ENCODE measurements at places on chromosomes 3 and 15.

DNA sequence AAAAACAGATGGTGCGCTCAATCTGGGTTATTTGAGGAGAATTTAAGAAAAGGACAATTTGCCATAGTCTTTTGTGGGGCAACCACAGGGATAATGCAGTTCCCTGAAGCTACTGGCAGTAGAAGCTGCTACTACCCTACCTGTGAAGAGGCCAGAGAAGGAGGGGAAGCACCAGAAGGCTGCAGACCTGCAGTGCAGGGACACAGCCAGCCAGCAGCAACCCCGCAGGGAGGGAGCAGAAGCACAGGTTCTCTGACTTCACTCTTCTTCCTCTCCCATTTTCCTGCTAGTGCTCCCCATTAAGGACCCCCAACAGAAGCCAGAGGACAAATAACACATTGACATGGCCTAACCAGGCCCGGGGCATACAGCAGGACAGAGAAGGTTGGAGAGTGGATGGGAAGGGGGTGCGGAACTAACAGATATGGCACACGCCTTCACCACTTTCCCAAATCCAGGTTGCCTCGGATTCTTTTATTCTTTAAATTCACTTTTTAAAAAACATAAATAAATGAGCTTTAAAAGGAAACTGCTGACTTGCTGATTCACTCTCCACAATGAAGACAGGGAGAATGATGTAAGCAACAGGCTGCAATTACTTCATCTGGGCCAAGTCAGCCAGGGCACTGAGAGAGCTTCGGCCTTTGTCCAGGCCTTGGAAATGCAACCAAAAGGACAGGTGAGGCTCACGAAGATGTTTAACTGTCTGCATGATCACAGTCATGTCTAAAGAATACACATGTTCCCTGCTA lies 30.1 kb downstream of the POPDC2 start:
- no peak for DNase-seq

GRCh38 chr3:56323986-56324420 lies 144.3 kb downstream of the ERC2 start:
- no peak for DNase-seq

DNA sequence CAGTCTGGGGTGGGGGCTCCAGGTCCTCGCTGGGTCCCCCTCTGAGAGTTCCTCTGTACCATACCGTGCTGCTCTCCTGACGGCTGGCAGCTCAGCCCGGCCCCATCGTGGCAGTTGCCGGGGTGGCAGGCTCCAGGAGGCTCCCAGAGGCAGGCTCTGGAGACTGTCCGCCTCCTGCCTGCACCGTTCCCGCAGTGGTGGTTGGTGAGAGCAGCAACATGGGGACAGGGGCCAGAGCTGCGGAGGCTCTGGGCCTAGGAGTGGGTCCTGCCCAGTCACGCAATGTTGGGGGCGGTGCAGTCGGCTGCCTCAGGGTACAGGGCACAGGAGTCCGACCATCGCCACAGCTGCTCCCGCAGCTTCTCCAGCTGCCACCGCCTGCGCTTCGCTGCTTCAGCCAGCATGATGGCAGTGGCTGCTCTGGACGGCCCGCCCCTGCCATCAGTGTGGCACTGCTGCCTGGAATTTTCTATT lies 492.7 kb downstream of the AGBL1 start:
- no peak for DNase-seq

DNA sequence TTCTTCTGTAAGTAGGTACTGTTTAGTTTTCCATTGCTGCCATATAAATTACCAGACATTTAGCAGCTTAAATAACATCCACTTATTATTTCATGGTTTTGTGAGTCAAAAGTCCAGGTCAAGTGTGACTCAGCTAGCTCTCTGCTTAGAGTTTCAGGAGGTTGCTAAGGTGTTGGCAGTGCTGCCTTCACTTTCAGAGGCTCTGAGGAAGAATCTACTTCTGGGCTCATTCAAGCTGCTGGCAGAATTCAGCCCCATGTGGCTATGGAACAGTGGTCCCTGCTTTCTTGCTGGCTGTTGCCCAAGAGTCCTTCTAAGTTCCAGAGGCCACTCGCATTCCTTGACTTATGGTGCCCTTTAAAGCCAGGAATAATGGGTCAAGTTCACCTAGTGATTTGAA lies 4.5 kb downstream of the CFAP44 start:
- DNase-seq: no peak

- DNase-seq: no peak
Observed at GRCh38 chr3:14338898-14339458, 63.4 kb upstream of the SLC6A6 start.

GRCh38 chr3:139642996-139643395 lies 34.8 kb downstream of the NMNAT3 start:
- DNase-seq: no peak

DNA sequence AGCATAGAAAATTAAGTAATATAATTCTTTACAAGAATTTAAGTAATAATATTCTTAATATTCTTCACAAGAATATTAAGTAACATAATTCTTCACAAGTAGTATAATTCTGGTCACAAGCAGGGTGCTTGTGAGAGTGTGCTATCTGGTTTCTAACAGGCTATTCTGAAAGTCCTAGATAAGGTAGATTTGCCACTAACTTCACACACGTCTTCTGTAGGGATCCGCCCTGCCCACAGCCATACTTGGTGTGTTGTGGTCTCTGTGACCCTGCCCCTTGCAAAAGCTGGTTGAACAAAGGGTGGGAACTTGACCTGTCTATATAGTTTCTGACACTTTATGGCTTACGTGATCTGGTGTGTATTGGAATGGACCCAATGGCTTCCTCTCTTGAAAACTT lies 253.4 kb upstream of the MDFIC2 start:
- no peak for DNase-seq

DNA sequence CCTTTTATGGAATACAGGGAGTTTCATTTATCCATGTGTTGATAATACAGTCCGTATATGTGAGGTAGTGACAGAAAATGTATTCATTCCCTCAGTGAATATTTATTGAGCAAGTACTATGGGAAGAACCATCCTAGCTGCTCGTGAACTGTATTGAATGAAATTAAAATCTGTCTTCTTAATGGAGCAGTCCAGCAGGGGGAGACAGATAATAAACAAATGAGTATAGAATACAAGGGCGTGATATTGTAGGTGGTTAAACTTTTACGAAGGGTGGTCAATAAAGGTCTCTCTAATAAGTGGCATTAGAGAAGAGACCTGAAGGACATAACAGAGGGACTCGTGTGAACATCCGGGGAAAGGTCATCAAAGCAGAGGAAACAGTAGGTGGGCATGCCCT lies 62.7 kb upstream of the OSTN start:
- DNase-seq: no peak

- DNase-seq: no peak
Observed at GRCh38 chr15:36160351-36160750, 419.1 kb upstream of the CDIN1 start.

DNA sequence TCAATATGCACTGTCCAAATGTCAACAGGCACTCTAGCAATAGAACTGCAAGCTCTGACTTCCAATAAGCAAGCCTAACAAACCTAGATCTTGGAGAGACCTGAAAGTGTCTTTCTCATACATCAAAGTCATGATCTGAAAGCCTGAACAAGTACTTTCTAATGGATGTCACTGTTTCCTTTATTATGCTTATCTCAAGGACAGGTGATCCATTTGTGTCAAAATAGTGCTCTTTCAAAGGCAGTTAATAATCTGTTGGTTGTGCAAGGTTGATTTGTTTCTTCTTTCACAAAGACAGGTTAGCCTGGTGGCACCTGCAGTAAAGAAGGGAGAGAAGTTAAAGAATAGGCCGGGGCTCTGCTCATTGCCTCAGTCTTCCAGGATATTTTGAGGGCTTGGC lies 146.8 kb downstream of the EPHB1 start:
- no peak for DNase-seq

GRCh38 chr15:64274341-64274950 lies 81.5 kb downstream of the CSNK1G1 start:
- DNase-seq: no peak

DNA sequence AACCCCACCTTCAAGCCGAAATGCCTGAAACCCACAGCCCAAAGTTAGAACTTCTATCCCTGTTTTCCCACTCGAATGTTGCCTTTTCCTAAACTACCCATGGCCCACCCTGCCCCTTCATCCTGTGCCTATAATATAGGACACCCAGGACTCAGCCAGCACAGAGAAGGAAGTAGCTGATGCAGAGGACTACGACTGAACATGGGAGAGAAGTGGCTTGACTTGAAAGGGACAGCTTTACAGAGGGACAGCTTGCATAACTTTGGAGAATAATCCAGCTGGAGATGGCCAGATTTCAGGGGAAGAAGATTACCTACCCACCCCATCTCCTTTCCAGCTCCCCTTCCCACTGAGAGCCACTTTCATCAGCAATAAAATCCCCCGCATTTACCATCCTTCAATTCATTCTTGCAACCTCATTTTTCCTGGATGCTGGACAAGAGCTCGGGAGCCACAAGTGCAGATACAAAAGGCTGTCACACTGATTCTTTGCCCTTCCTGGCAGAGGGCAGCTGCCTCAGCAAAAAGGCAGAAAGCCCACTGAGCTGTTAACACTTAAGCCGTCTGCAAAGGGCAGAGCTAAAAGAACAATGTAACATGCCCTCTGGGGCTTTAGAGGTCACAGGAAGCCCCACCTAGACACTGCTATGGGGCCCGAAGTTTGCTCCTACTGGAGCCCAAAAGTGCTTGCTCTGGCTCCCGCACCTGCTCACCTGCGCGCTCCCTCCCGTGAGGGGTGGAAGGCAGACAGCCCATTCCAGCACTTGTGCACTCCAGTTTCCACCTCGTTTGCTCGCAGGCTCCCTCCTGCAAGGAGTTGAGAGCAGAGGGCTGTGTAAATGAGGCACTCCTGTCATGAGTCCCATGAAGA lies 224.0 kb downstream of the TBC1D5 start:
- DNase-seq: no peak

DNA sequence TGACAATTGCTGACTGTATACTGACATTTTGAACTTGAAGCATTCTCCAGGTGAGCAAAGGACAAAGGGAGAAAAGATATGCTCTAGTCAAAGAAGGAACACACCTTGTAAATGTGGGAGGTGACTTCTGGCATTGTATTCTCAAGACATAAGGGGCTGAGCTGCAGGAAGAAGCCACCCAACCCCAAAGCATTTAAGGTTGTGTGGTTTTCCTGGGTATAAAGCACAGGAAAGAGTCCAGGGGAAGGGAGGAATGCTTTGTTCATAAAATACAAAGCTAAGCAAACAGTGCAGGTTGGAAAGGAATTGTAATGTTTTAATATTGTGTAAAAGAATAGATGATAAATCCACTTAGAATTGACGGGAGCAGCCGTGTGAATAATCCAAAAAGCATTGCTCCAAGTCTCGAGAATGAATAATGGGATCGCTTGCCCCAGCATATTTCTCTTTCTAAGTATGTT lies 102.4 kb upstream of the LRIG1 start:
- DNase-seq: no peak

DNA sequence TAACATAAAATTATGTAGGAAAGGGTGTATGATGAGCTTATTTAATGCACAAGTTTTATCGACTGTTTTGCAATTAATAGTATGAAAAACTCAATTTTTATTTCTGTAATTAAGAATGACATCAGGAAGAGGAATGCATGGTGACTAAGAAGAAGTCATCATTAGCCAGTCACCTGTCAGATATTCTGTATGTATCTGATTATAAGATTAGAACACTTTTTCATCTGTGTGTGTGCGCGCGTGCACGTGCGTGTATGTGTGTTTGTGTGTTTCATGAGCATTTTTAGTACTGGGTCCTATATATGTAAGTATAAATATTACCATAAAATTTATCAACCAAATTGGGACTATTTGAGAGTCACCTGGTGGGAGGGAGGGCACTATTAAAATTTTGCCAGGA lies 5.0 kb upstream of the ABHD2 start:
- no peak for DNase-seq

GRCh38 chr3:159829539-159830227 lies 159.0 kb upstream of the IL12A start:
- DNase-seq: no peak
